GM13977 (cell line): ENCODE measurements at places on chromosomes 5 and 9.
A peak's percentile ranks its signal among the peaks of the same experiment; 100 is the strongest.

DNA sequence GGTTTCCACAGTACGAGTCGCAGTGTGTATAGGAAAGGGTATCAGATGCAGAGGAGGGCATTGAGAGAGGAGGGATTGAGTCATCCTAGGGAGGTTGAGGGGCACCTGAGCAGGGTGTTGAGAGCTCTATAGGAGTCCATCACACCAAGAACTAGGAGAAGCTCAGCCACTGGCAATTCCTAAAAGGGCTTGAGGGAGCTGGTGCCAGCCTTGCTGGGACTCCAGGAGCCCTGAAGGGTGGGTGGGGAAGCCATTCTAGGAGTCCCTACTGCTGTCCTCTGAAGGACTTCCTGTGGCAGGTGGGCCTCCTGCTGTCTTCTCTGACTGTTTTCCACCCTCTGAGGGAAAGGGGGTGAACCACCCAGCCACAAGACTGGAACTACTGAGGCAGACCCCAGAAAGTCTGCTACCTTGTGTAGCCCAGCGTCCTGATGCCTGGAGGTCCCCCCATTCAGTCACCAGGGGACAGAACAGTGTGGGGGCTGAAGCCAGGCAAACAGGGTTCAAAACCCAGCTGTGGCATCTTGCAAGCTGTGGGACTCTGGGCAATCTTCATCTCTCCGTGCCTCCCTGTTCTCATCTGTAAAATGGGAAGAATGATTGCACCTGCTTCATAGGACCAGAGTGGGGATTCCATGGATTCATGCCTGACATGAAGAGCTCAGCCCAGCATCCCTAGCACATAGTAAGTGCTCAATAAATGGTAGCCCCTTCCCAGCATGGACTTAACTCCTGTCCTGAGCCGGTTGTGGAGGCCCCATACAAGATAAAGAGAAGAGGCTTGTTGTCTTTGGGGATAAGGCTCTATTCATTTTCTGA lies 149.5 kb downstream of the C9orf50 start:
- no peak for DNase-seq

- no peak for DNase-seq
Observed at GRCh38 chr9:116549061-116549664, 137.9 kb upstream of the TRIM32 start.

GRCh38 chr5:131375351-131375750 lies 111.5 kb downstream of the CDC42SE2 start:
- no peak for DNase-seq

- DNase-seq = no peak
Observed at GRCh38 chr9:113228130-113228665, 6.9 kb downstream of the SLC31A1 start.

DNA sequence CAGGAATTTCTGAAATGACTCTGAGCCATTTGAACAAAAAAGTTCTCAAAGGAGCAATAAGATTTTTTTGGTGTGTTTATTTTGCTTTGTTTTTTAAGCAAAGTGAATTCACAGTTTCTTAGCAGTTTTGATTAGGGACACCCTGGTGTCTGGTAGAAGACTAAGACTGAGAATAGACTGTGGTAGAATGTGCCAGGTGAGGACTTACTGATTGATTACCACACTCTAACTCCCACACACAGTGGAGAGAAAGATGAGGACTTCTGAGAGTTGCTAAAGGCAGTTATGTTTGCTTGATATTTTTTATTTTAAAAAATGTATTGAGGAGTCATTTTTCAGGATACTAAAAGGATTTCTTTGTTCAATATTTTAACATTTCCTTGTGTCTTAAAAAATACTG lies 175.1 kb downstream of the CD180 start:
- no peak for DNase-seq

DNA sequence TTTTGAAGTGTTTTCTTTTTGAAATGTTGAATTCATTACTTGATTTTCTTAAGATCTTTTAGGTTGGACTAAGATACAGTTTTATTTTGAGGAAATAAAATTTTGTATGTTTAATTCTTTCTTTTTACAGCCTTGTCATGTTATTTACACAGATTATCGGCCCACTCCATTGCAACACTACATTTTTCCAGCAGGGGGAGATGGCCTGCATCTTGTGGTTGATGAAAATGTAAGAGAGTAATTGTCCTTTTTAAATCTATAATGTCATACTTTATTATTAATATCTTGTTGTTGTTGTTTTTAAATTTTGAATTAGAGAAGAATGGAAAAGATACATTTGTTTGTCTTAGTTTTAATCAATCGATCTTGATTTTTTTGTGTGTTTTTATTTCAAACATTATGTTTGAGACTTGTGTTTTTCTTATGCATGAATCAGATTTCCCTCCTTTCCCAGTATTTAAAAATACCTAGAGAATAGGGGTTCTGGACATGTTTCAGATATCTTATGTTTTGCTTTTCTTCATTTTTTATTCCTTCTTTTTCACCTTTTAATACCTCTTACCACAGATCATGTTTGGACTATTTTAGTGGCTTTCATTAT lies 36.7 kb downstream of the MTREX start:
- no peak for DNase-seq

DNA sequence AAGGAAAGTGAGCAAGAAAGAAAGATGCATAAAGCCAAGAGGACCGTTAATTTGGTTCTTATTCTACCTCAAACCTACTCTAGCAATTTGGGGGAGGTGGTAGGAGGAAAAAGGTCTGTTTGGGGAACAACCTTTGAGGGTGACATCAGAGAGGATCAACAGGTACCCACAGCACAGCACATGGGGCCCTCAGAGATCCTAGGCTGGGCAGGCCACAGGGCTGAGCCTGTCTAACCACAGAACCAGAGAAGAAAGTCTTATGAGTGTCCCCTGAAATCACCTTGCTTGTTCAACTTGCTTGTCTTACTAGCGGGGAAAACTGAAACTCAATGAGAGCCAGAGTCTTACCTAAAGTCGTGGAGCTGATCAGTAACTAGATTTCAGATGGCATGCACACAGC lies 385.2 kb downstream of the SPOCK1 start:
- no peak for DNase-seq

DNA sequence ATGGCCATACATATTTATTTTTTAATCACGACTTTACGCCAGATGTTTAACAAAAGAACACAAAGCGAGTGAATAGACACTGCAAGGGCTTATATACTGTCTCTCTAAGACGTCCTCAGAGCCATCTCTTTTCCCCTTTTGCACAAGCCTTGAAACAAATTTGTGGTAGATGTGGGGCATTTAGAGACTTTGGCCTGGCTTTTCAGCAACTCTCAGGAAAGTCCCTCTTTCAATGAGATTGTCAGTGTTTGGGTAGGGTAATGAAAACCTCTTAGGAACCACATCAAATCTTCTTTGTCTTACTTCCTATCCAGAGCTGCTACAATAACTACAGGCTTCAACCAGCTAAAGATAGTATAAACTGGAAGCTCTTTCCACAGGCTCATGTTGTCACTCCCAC lies 380.0 kb downstream of the ANXA1 start:
- peak; percentile 4 for DNase-seq

DNA sequence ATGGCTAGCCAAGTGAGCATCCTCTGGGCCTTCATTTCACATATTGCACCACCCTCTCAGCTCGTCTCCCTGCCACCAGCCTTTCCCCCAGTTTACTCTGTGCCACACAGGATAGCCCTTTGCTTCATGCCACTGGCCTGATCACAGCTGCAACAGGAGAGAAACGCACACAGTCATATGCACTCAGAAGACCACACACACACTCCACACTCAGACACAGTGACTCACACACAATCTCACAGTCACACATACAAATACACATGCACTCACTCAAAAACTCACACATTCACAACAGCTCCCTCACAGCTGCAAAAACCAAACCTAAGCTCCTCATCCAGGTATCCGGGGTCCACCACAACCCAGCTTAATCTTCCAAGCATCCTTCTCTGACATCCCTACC lies 38.7 kb downstream of the TTC39B start:
- DNase-seq = no peak

GRCh38 chr5:54186108-54186507 lies 124.3 kb downstream of the ARL15 start:
- no peak for DNase-seq

DNA sequence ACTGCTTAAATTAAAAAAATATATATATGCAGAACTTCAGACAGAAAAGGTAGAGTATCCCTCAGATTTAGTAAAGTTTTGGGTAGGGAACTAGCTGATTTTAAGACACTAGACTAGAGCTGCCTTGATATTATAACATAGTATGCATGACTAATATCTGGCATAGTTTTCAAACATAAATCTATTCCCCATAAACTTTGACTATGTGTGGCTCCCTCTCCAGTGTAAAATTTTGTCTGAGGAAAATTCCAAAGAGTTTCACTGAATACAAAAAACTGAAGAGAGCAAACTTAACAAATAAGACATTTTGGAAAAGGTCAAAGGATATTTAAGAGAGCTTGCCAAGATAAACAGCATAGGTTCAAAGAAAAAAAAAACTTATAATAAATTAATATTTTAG lies 66.2 kb upstream of the ZNF462 start:
- no peak for DNase-seq

DNA sequence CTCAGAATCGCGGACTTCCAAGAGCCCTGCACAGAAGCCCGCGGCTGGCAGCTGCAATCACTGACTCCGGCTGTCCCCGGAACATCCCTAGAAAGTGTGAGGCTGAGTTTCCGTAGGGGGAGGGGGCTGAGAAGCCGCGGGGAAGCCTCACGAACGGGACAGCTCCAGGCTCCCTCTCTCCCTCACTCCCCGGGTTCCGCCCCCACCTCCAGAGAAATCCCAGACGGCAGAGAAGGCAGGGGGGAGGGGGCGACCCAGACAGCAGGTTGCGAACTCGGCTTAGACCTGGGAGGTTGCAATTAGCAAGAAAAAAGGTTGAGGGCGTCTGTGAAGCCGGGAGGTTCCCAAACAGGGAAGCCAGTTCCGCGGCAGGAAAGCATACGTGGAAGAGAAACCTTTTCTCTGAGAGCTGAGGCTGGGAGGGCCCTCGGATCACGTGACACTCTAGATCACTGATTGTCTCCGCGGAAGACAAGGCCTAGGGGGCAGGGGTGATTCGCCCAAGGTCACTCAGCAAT lies 73.8 kb upstream of the CPLX2 start:
- no peak for DNase-seq

DNA sequence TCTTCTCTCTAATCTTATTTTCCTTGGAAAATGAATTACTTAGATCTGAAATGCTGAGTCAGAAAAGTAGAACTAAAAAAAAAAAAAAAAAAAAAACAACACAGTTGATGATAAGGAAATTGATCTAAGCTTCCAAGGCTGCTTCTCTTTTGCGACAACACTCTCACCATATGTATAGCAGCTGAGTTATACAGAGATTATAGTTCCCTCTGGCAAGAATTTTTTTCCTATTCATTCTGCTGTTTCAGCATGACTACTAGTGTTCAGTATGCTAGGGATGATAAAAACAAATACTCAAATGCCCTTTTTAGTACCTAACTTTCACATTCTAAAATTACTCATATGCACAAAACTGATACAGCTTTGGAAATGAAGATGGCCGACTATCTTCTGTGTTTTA lies 267.3 kb downstream of the MLLT3 start:
- DNase-seq = peak; percentile 45

GRCh38 chr5:135310328-135310989 lies 88.6 kb downstream of the MACROH2A1 start:
- no peak for DNase-seq

- DNase-seq = no peak
Observed at GRCh38 chr5:5403741-5404140, 18.7 kb upstream of the ICE1 start.

- no peak for DNase-seq
Observed at GRCh38 chr9:79977074-79977435, 405.3 kb downstream of the TLE4 start.

DNA sequence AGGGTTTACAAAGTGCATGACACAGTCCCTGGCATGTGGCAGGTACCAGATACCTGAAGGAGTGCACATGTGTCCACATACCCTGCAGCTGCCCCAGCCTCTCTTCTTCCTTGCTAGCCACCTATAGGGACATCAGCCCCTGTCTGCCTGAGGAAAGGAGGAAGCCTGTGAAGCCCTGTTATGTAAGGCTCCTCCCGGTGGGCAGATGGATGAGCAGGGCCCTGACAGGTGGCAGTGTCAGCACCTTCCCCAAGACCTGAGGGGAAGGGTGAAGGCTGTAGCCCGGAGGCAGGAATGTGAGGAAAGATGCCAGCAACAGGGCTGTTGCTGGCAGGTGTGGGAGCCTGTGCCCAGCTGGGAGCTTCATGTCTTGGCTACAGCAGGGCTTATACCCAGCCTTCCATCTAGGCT lies 21.7 kb downstream of the TCF7 start:
- no peak for DNase-seq

GRCh38 chr9:115469841-115470240 lies 351.9 kb upstream of the TNC start:
- no peak for DNase-seq

DNA sequence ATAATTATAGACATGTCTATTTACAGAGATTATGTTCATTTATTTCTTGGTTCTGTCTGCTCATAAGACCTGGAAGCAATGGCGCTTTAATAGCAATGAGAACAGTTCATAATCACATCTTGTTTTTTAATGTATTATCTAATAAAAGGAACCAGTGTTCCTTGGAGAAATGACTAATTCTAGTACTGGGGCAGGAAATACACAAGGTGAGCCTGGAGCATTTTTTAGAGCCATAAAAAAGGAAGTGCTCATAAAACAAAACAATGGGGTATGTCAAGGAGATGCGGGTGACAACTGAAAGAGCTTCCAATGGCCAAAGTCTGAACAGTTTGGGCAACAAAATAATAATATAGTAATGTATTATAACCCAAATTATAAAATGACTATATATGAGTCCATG lies 531.9 kb upstream of the CHD1 start:
- no peak for DNase-seq

GRCh38 chr9:100426530-100427365 lies at the start of gene MSANTD3:
TSS of gene MSANTD3 (plus strand) at chr9:100427143. CDS start at chr9:100441939, 14,796 bp downstream.
- DNase-seq = peak; percentile 90

DNA sequence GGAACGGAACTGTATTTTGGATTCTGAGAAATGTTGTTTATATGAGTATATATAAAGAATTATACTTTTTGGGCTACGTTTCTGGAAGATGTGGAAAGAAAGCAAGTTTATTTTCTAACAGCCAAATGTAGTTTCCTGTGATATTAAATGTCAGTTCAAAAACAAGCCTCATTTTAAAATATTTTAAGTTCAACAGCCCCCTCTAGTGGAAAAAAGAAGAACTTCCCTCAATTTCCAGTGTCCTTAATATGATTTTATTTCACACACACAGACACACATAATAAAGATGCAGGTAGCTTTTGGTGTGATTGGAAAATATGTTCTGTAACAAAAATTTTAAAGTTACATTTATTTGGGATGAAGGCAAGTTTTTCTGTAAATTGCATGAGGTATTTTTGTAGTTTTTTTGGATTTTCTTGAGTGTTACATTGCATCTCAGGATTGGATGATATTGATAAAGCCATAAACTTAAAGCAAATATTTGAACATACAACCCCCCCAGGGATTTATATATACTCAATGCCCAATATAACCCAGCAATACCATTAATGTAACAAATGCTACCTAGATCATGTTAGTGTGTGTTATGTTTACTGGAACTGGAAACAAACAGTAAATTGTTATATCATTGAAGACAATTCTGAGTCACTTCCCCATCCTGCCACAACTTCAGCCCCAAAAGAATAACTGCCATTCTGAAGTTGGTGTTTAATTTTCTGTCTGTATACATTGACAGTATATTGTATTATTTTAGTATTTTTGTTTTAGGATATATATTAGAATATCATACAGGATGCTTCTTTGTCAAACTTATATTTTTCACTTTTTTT lies 54.0 kb downstream of the CCDC171 start:
- DNase-seq = peak; percentile 51
